Esophagus muscularis mucosa (tissue), 4 donors: ENCODE measurements at places on chromosomes 6 and 20. TPM values are rescaled to one million over a fixed set of nuclear protein-coding genes. Genes with fewer than 3 reads are reported as not detected.

MCHR2 gene
- total RNA-seq = not detected

IL17F gene
- not detected for total RNA-seq

SEL1L2 gene
- total RNA-seq = not detected

CYP24A1 gene
- total RNA-seq = not detected

SLC17A1 gene
- total RNA-seq = not detected

DDO gene
- 0.66 TPM for total RNA-seq

ATAT1 gene
- total RNA-seq = 8.7 TPM

KCNK16 gene
- total RNA-seq = not detected

TRIM27 gene
- 42.2 TPM for total RNA-seq

TRAPPC3L gene
- total RNA-seq = 0.42 TPM

- no peak for DNase-seq
Measured at GRCh38 chr20:39190666-39191570, 228.8 kb downstream of the DHX35 start.

DNA sequence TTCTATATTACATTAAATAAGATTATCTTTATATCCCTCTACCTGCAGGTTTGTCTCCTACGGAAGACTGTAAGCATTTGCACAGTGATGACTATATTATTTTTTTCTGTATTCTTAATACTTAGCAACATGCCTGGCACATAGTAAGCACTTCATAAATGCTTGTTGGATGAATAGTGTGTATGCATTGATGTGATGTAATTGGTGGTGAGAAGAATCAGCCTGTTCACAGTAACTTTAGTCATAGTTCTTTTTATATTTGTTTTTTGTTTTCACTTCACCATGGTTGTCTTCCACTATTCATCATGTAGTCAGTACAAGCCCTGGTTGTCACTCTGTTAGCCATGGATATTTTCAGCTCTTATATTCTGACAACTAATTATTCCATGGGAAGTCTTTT lies 184.0 kb upstream of the FLRT3 start:
- no peak for DNase-seq

GRCh38 chr6:148151896-148152643 lies 190.6 kb upstream of the SASH1 start:
- DNase-seq = no peak

DNA sequence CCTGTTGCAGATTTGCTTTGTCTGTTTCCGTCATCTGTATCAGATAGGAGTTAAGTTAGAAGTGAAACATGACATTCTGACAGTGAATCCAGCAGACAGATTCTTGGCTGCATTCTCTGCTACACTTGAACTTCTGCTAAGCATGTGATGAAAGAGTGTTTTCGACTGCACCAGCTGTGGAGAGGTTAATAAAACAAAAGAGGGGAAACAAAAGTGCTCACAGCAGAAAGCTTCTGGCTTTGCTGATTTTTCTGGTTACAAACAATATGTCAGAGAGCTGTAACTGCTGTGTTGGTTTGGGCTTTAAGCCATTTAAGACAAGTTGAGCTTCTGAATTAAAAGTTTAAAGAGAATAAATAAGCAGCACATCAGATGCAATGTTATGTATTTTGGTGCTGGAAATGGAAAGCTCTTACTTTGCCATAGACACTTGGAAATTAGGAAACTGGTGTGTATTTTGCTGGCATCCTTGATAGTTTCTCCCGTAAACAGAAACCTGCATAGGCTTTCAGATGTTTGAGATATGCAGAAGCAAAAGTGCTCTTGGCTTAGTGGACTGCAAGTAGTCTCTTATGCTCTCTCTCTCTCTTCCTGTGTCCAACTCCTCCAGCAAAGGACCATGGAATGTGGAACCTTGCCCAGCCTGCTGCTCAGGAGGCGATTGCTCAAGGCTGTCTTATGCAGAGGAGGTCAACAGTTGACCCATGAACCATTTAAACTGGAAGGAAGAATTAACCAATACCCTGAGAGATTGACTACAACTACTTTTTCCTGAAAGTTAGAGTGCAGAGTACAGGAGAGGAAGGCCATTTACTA lies 104.9 kb downstream of the RPS12 start:
- DNase-seq = no peak

- DNase-seq = no peak
Measured at GRCh38 chr6:163728442-163729126, 314.1 kb downstream of the QKI start.

- no peak for DNase-seq
Measured at GRCh38 chr6:4220558-4220957, 85.2 kb upstream of the ECI2 start.

DNA sequence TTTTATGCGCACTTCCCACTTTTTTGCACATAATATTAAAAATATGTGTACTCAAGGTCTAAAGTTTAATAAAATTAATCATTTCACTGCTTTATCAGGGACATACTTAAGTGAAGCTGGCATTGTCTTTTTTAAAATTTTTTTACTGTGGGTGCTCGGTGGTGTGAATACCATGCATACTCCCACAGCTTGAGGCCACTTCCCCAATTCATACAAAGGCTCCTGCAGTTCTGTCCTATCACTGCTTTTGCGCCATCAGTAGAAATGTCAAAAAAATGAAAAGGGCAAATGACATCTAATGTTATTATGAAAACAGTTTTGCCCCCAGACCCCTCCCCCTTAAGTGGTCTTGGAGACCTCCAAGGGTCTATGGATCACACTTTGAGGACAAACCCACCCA lies 464.1 kb upstream of the ARID1B start:
- DNase-seq = no peak

DNA sequence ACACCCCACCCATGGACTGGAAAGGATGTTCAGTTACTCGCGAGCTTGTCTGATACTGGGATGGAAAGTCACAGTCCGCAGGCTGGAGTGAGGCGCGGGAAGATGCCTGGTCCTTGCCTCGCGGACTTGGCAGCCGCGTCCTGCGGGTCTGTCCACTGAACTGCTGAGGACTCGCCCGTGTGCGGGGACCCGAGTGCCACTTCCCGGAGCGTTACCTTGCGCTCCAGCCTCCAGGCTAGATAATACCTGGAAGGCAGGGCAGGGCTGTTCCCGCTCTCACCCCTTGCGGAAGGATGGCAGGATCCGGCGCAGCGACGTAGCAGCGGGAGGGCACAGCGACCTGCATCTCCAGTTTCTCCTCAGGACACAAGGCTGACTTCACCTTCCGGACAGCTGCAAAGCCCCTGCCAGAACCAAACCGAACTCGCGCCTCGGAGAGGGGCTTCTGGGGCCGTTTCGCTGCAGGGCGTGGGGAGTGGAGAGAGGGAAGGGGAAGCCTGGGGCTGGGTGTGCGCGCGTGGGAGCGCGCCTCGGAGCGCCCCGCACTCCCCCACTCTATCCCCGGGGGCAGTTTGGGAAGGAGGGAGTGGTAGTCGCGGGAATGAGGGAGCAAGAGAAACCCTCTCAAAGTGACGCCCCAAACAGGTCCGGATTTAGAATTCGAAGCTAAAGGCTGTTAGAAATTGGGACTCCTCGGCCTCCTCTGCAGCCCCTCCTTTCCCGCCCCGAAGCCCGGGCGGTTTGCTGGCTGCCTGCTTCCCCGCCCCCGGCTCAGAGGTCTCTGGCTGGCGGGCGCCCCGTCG lies at the start of gene KCNQ5:
Gene KCNQ5, plus strand, starts transcription at position 774 of the 803 bp plus-strand sequence.
- DNase-seq = no peak

DNA sequence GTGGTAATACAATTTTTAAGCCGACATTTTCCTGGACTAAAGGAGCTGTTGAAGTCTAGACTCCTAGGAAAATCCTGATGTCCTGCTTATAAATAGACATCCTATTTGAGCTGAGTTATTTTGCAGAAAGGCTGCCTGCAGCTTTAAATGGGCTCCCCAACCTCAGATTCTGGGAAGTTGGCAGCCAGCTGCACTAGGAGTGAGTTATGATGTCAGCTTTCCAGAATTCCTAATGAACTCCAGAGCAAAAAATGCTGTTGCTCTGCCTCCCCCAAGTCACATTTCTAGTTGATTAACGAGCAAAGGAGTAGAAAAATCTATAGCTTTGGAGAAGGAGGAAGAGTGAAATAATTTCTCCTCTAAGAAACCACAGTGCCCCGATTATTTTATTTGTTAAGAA lies 346.3 kb upstream of the SULF2 start:
- no peak for DNase-seq

- no peak for DNase-seq
Measured at GRCh38 chr20:63642527-63643247, 10.5 kb downstream of the STMN3 start.

DNA sequence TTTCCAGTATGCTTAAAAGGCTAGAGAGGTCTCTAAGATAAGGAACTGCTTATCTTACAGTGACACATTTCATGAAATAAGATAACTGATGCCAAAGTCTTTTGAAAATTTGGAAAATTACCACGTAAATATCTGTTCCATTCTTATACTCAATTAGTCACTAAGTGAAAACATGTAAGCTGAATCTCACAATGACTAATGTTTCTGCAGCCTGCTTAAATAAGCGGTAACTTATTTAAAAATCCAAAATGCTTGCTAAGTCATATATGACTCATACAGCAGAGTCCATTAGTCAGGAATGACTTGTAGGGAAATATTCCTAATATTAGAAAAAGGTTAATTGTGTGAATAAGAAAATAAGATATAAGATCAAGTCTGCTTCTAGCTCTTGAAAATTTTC lies 27.8 kb upstream of the LGSN start:
- no peak for DNase-seq

DNA sequence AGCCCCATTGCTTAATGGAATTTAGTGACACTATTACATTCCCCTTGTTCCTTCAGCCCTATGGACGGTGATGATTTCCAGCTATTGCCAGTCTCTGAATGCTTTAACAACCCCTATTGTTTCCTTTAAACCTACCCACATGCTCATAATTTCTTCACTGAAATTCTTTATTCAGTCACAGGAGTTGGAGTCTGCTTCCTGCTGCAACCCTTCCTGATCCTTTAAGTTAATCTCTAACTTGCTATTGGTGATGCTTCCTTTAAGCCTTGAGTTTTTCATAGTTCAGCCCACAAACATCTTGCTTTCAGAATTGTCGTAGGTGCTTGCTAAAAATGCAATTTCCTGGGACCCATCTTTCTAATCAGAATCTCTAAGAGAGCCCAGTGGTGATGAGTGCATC lies 66.3 kb upstream of the TNFAIP3 start:
- DNase-seq = no peak

GRCh38 chr6:148800536-148800935 lies 53.7 kb downstream of the UST start:
- DNase-seq = no peak

GRCh38 chr20:53598140-53599043 lies 4.8 kb upstream of the ZNF217 start:
- DNase-seq = no peak

DNA sequence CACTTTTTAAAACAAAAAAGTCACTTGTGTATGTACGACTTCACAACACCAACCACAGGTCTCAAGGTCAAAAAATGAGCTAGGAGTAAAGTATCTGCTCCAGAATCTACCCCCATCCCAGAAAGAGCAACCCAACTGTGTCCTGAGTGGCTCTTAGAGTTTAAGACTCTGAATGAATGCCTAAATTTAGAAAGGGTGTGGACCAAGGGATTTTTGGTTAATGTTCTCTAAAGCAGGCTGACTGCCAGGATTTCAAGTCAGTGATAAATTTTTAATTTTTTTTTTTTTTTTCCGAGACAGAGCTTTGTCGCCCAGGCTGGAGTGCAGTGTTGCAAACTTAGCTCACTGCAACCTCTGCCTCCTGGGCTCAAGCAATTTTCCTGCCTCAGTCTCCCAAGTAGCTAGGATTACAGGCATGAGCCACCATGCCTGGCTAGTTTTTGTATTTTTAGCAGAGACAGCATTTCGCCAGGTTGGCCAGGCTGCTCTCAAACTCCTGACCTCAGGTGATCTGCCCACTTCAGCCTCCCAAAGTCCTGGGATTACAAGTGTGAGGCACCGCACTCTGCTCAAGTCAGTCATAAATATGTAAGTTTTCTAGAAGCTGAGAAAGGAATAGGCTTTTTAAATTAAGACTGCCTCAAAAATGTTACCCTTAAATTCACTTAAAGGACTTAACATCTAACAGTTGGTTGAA lies 20.2 kb downstream of the STAU1 start:
- no peak for DNase-seq

GRCh38 chr6:37174515-37175331 lies 4.8 kb downstream of the PIM1 start:
- DNase-seq = no peak

DNA sequence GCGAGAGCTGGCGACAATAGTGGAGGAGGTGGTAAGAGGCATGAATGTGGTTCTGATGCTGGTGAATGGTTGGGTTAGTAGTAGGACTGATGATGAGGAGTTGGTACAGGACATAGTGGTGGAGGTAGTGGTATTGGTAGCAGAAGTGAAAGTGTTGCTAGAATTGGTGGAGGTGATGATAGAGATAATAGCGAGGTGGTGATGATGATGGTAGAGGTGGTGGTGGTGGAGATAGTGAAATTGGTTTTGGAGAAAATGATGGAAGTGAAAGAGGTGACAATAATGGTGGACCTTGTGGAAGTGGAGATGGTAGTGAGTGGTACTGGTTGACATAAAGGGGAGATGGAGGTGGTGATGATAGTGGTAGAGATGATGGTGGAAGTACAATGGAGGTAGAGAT lies 360.2 kb upstream of the JAG1 start:
- DNase-seq = no peak

- DNase-seq = no peak
Measured at GRCh38 chr6:111417181-111417585, 65.8 kb downstream of the REV3L start.

GRCh38 chr20:18712882-18713281 lies 100.7 kb upstream of the SCP2D1 start:
- DNase-seq = no peak

DNA sequence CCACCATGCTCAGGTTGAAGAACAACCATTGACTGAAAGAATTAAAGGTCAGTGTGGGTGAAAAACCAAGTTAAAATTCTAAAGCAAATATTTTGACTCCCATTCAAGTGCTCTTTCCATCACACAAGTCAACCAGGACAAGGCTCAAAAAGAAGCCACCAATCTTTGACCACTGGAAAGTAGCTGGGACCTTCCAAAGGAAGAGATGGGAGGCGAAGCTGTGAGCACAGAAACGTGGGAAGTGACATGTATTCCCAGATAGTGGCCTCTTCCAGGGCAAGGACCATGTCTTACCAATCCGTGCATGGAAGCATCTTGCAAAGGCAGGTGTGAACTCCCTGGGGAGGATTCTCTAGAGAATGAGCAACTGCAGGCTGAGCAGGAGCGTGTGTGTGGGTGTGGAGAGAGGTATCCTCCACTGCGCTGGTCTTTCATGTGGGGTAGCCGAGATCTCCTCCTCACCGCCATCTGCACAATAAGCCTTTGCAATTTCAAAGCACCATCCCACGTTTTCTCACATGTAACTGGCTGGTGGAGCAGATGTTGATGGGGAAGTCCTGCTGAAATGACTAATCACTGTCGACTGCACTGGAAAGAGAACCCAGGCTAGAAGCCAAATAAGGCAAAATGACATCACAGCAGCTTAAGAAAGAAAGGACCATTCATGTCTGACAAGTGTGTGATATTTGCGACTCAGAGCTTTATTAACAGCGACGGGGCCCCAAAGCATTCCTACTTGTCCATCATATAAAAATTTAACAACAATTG lies 189.4 kb upstream of the RREB1 start:
- no peak for DNase-seq

DNA sequence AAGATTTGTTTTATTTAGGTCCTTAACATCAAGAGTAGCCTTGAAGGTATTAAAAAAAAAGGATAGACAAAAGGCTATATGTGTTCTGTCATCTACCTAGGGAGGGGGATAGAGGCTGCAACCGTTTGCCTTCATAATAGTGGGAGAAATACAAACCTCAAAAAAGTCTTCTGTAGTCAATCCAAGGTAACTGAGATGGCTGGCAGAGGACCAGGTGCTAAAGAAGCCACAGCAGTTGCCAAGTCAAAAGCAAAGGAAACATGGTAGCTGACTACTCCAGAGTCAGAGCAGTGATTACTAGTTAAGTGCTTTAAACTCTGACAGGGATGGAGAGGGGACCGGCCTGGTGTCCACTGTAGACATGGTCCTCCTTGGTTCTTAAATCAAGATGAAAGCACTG lies 249.4 kb downstream of the PTPRK start:
- DNase-seq = no peak
